Suppressor macrophage treated with lipopolysaccharide for 4 hours (primary cell): ENCODE measurements at places on chromosomes 5 and 9.

GRCh38 chr9:90511711-90512110, 130.9 kb downstream of the DIRAS2 start:
- no peak for DNase-seq

GRCh38 chr9:72687331-72687730, 165.9 kb downstream of the TMC1 start:
- no peak for DNase-seq

DNA sequence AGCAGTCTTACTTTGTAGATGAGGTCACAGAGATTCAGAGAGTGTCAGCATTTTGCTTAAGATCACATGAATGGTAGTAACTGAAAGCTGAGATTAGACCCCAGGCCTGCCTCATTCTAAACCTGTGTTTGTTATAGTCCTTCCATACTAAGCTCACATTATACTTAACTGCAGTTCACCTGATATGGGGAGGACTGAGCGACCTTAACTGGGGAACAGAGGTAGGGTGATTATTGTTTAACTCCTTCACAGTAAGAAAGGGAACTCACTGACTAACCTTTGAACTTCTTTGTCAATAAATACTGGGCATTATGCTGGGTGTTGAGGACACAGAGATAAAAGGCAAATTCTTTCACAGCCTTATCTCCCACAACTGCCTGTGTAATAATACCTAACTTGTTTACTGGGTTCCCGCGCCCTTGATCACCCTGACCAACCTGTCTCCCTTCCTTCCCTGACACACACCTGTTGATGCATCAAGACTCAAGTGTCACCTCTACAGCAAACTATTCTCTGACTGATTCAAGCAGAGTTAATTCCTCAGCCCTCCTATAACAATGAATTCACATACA, 27.2 kb downstream of the DEPDC1B start:
- DNase-seq = no peak

- no peak for DNase-seq
These were observed 341.5 kb upstream of the CCNH start for GRCh38 chr5:87754009-87754757.

GRCh38 chr9:114290561-114290986, 32.3 kb upstream of the ORM1 start:
- DNase-seq = no peak

DNA sequence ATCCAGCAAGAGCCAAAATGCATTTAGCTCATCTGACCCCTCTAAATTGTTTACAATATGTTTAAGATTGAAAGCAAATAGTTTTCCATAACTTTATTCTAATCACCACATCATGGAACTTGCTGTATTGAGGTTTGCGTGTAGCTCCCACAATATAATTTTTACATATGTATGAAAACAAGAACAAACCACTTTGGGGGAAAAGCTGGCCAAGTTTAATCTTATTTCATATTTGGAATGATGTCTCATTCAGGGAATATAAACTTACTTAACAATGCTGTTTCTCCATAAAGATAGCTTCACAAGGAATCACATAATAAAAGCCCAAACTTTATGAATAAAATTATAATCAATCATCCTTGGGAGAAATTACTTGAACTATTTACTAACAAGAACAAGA, 194.6 kb upstream of the PCSK5 start:
- no peak for DNase-seq

GRCh38 chr5:111735583-111736270, 21.3 kb downstream of the NREP start:
- DNase-seq = peak; percentile 62

- no peak for DNase-seq
These were observed 9.1 kb upstream of the PTGES start for GRCh38 chr9:129761901-129762369.

DNA sequence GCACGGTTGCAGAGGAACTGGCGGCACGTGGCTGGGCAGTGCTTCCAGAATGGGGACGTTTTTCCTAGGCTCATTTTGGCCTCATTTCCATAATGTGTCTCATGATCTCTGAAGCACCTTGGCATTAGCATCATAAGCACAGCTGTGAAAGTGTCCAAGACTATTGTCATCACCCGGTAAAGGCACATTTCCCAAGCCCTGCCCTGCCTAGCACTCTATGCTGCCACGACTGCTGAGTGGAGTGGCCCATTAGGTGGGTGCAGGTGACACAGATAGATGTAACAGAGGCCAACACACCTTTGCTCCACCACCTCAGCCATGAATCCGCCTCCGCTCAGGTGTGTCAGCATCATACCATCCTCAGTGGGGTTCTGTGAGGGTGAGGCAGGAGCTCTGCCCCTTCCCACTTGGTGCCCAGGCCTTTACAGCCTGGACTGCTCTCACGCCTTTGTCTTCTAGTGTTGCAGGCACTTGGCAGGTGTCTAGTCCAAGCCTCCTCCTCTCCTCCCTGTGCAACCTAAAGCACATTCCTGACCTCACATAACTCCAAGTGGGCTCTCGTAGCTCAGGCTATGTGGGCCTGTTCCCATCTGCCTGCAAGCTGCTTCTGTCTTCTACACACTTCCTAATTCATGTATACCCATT, 213.0 kb downstream of the FSTL4 start:
- DNase-seq = no peak
